ENCODE measurements at places on chromosomes 2 and 18. TPM values are rescaled to one million over a fixed set of nuclear protein-coding genes. Genes with fewer than 3 reads are reported as not detected.

Gene NT5DC4
- not detected for total RNA-seq

Gene CTAGE1
- not detected for total RNA-seq

Gene ALS2
- total RNA-seq, result 21.3 TPM

Gene DSC1
- total RNA-seq, result not detected

Gene LYPD6
- total RNA-seq, result 0.65 TPM

Gene SLC25A52
- total RNA-seq, result not detected

Gene COL4A3
- total RNA-seq, result 7.3 TPM

Gene GALNT13
- total RNA-seq, result 18.3 TPM

Gene CCDC74A
- total RNA-seq, result 4.0 TPM

Gene CIB4
- not detected for total RNA-seq

Gene DSC2
- 18.2 TPM for total RNA-seq

Gene UCN
- total RNA-seq, result 2.9 TPM

Gene HOXD13
- not detected for total RNA-seq

Gene PLCL1
- 10.8 TPM for total RNA-seq

Gene CAPN14
- total RNA-seq, result not detected

Gene CFAP65
- not detected for total RNA-seq

Gene CD207
- total RNA-seq, result not detected

Gene SLC4A5
- 5.1 TPM for total RNA-seq

Gene PROM2
- 1.2 TPM for total RNA-seq

Gene PIEZO2
- total RNA-seq, result 0.85 TPM

Gene ATOH8
- 82.4 TPM for total RNA-seq

Gene GTF3C2
- total RNA-seq, result 28.0 TPM

Gene SLC19A3
- 253 TPM for total RNA-seq

Gene MREG
- 4.0 TPM for total RNA-seq

Gene HK2
- total RNA-seq, result 23.5 TPM

Gene HOXD1
- total RNA-seq, result 0.38 TPM

Gene MROH2A
- not detected for total RNA-seq

Gene DLX1
- not detected for total RNA-seq

Gene SULT1C4
- 1.9 TPM for total RNA-seq

Gene TMEM247
- total RNA-seq, result not detected

Gene SLC4A3
- 0.65 TPM for total RNA-seq

Gene TBR1
- total RNA-seq, result not detected

Gene ZNF236
- 15.5 TPM for total RNA-seq

Gene EPAS1
- 298 TPM for total RNA-seq

Gene CHMP3
- total RNA-seq, result 103 TPM

Gene HOXD12
- total RNA-seq, result not detected

Gene TM4SF20
- not detected for total RNA-seq

Gene OR6B2
- not detected for total RNA-seq

Gene MMADHC
- 106 TPM for total RNA-seq

Gene CCDC68
- 11.9 TPM for total RNA-seq

Gene PRKCE
- total RNA-seq, result 10.9 TPM

Gene RESP18
- total RNA-seq, result not detected

Gene CYRIA
- 20.7 TPM for total RNA-seq

Gene MAPRE2
- total RNA-seq, result 27.6 TPM

Gene RAB17
- total RNA-seq, result not detected

Measured in subcutaneous adipose tissue (tissue), 4 donors.